Left cardiac atrium (tissue), 4 donors: ENCODE measurements at places on chromosomes 2 and 18. TPM values are rescaled to one million over a fixed set of nuclear protein-coding genes. Genes with fewer than 3 reads are reported as not detected.

DNA sequence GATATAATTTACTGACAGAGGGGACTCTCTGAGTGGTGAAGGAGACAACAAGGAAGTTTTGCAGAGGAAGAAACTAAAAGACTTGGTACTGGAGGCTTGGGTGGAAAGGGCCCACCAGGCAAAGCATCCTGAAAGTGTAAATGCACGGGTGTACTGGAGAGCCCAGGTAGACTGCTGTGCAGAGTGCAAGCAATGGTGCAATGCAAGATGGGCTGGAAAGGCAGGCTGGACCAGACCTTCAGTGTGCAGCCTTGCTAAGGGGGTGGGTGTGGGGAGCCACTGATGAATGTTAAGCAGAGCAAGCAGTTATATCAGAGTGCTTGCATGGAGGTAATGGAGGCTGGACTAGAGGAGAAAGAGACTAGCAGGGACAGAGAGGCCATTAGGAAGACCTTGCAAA is 10.7 kb downstream of the C2orf74 start:
- no peak for DNase-seq

Gene GATA6
- total RNA-seq, result 59.6 TPM

- peak; percentile 34 for DNase-seq
Observed at GRCh38 chr2:162297925-162298552, 20.4 kb downstream of the IFIH1 start.

DNA sequence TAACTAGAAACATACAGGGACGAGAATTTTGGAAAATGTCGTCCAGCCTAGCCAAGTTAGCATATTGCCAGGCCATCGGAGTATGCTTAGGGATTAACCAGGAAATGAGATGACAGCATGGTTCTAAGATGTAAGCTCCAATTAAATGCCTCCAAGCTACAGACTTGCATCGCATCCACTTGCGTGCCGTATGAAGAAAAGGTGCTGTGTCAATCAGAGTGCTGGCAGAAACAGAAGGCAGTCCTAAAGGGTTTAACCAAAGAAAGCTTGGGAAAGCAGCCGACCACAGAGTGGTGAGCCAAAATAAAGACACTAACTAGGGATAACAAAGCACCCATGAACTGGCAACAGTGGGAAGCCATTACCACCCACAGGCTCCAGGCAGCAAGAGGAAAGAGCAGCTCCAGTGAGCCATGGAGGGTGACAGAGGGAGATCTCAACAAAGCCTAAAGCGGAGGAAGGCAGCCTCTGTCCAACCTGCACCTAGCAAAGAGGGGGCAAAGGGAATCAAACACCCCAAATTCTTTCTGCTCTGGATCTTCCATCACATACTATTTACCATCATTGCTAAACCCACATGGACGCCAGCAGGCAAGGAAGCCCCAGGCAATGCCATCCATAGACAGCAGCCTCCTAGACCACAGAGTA is 27.6 kb upstream of the SOCS6 start:
- no peak for DNase-seq

Gene RPL37A
- 1,963 TPM for total RNA-seq

DNA sequence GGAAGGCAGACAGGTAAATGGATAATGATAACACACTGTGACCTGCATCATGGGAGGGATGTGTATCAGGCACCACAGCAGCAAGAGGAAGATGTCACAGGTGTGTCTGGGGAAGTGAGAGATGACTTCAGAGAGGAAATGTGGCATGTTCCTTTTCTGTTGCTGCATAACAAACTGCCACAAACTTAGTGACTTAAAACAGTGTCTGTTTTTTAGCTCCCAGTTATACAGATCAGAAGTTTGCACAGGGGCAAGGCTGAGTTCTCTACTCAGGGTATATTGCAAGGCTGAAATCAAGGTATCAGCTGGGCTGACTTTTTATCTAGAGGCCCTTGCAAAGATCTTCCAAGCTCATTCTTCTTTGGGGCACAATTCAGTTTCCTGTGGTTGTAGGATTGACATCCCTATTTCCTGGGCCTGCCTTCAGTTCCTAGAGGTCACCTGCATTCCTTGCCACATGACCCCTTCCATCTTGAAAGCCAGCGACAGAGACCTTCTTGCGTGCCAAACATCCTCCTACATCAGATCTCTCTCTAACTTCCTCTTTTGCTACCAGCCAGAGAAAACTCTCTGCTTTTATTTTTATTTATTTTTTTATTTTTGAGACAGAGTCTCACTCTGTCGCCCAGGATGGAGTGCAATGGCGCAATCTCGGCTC is 2.1 kb upstream of the MAP3K2 start:
- DNase-seq, result no peak

Gene CYBRD1
- 85.9 TPM for total RNA-seq

Gene SULT1C4
- 9.6 TPM for total RNA-seq

DNA sequence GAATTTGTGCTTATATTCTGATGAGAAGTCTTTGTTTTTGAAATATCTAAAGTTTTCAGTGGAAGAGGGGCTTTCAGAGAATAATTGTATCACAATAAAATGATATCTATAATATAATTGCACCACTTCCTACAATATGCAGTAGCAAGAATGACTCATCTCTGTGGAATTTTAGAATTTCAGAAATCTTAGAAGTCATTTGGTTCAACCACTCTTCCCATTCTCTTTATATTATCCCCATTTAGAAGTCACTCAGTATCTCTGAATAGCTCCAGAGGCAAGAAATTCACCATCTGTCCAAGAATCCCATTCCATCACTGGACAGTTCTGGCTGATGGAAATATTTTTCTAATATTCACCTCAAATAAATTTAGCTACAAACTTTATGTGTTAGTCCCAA is 59.3 kb upstream of the CCDC68 start:
- DNase-seq, result no peak

- no peak for DNase-seq
Observed at GRCh38 chr2:179226203-179226960, 38.2 kb downstream of the SESTD1 start.

GRCh38 chr2:108323619-108324018 is 34.9 kb downstream of the SULT1C2 start:
- DNase-seq, result no peak

Gene CCDC121
- total RNA-seq, result 3.6 TPM

Gene REG3G
- not detected for total RNA-seq

DNA sequence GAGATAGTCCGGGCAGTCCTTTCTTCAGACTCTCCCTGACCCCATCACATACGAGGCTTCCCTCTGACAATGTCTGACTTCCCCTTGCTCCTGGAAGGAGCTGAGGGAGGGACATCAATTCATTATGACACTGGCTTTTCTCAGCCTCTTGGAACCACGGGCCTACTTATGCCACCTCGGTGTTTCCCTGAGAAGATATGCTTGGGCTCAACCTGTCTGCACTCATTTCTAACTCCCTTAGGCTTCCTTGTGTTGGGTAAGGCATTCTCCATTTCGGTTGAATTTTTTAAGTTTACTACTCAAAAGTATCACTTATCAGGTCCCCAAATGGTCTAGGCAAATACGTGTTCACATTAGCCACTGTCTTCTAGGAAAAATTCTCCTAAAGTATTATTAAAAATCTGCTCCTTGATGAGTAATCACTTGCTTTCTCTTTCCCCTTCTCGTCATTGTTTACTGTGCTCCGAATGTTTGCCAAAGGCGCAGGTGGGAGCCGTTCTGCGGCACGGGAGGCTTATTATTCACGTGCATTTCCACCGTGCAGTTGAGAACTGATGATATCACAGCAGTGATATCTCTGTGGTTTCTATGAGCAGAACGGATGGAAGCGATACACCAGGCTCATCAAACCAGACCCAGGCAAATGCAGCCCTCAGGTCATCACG is 33.1 kb downstream of the ARL4C start:
- DNase-seq, result no peak

Gene LHCGR
- 0.26 TPM for total RNA-seq
